ENCODE measurements at places on chromosomes 6 and 20. TPM values are rescaled to one million over a fixed set of nuclear protein-coding genes. Genes with fewer than 3 reads are reported as not detected.

The SSTR4 gene
- not detected for polyA plus RNA-seq

DNA sequence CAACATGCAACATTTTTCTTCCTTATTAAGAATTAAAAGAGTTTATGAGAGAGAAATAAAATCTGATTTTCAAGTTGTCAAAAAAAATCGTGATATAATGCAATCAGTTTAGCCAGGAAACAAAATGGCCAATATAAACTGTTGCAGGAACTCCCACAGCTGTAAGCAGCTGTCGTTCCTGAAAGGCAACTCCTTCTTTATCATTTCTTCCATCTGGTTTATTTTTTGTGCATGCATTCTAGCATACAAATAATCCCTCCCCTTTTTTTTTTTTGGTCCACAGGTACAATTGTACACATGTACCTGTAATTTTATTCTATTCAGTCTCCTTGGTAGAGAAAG lies 19.7 kb downstream of the TRAF3IP2 start:
- DNase-seq, result no peak

GRCh38 chr6:169839493-169839892 lies 88.1 kb downstream of the ERMARD start:
- no peak for DNase-seq

The SLC44A4 gene
- polyA plus RNA-seq, result 0.26 TPM

The DEFB132 gene
- not detected for polyA plus RNA-seq

DNA sequence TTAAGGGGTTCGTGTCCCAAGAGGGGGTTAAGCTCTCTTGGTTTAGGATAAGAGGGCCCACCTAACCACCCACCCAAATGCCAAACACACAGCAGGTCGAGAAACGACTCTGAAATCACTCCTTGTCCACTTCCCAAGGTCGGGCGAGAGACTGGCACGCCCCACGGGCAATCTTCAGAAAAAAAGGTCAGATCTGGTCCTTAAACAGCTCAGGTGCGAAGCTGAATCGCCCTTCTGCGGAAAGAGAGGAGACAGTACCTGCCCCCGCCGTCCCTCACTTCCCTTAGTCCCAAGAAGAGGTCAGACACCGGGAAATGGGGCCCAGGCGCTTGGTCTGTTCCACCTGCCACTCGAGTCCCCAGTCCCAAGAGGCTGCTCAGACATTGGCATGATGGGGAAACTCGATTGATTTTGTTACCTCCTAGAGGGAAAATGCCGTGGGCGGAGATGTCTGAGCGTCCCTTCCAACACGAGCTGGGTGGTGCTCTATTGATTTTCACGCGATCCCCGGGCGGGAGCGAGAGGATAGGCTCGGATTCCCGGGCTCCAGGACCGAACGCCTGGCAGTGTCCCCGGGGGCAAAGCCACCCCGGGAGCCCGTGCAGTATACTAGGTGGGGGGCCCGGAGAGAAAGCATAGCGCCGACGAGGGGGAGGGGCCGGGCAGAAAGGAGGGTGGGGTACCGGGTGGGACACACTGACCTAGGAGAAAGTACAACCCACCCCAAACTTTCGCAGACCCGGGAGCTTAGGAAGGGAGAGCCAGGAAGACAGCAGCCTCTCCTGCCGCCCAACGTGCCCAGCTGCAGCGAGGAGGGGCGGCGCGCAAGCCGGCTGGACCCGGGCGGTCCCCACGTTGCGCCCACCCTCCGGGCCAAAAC lies 1.1 kb upstream of the SAMD5 start:
- DNase-seq, result peak; percentile 42

The MAP3K7 gene
- 28.8 TPM for polyA plus RNA-seq

The RBPJL gene
- polyA plus RNA-seq, result not detected

- no peak for DNase-seq
These were observed 212.9 kb downstream of the TFAP2C start for GRCh38 chr20:56842056-56842455.

DNA sequence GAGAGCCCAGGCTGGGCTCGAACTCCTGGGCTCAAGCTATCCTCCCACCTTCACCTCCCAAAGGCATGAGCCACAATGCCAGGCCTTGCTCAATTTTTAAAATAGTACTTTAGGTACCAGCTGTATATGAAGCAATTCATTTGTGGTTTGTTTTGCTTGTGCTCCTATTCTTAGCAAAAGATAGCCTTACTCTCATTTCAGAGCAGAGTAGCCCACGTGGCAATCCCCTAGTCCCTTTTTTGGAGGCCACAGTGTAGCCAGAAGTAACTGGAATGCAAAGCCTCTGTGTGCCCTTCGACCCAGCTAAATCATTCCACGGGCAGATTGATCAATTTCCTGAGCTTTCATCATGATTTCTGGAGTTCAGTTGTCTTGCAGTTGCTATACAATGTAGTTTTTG lies 372.2 kb downstream of the NRN1 start:
- DNase-seq, result no peak

DNA sequence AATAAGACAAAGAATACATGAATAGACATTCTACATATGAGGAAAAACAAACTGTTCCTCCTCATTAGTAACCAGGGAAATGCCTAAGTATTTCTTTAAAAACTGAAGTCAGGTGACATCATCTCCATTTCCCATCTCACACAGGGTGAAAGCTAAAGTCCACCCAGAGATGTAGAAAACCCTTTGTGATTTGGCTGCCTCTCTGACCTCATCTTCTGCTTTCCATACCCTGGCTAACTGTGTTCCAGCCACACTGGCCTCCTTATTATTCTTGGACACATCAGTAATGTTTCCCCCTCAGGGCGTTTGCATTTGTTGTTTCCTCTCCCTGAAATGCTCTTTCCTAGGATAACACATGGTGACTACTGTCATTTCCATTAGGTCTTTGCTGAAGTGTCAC lies 40.4 kb downstream of the ESF1 start:
- DNase-seq, result no peak

- DNase-seq, result no peak
These were observed 27.9 kb upstream of the BMP6 start for GRCh38 chr6:7697820-7698623.

- DNase-seq, result no peak
These were observed 155.0 kb upstream of the ARID1B start for GRCh38 chr6:156622185-156622584.

The POM121L2 gene
- polyA plus RNA-seq, result not detected

- no peak for DNase-seq
These were observed 103.9 kb downstream of the CTNNBL1 start for GRCh38 chr20:37797669-37798175.

DNA sequence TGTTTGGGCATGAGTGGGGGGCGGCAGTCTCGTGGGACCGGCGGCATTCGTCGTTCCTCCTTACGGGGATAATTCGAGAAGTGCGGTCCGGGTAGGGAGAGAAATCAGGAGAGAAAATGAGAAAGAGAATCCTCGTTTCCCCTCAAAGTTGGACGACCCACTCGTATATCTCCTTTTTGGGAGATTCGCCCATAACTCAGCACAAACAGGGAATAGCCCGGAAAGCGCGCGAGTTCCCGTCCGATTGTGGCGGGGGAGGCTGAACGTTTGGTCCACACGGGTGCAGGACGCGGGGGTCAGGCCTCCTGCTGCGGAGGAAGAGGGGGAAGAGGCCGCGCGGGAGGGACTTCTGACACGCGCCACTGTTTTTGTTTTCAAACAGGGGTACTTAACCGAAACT lies 42.4 kb downstream of the POPDC3 start:
- DNase-seq, result peak; percentile 61

The TMX4 gene
- 10.9 TPM for polyA plus RNA-seq

- DNase-seq, result no peak
These were observed 194.8 kb downstream of the PLCB1 start for GRCh38 chr20:8326899-8327298.
